ENCODE measurements at places on chromosomes 7 and 10.

DNA sequence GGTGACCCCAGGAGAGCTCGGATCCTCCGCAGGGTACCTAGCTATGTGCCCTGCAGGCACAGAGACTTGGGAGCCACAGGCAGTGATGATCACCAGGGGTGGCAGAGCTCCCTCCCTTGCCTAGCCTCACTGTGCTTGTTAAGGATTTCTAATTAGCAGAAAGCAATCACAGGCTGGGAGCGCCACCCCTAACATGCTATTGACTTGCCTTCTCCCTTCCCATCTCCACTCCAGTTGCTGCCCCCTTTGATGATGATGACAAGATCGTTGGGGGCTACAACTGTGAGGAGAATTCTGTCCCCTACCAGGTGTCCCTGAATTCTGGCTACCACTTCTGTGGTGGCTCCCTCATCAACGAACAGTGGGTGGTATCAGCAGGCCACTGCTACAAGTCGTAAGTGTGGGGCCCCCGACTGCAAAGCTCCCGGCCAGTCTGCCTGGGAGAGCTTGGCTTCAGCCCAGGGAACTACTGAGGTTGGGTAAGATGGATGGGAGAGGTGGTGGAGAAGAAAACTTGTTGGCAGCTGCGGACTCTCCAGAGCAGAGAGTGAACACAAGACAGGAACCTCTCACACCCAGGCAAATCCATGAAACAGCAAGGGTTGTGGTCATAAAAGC is 1.2 kb downstream of the PRSS1 start:
- no peak for DNase-seq

DNA sequence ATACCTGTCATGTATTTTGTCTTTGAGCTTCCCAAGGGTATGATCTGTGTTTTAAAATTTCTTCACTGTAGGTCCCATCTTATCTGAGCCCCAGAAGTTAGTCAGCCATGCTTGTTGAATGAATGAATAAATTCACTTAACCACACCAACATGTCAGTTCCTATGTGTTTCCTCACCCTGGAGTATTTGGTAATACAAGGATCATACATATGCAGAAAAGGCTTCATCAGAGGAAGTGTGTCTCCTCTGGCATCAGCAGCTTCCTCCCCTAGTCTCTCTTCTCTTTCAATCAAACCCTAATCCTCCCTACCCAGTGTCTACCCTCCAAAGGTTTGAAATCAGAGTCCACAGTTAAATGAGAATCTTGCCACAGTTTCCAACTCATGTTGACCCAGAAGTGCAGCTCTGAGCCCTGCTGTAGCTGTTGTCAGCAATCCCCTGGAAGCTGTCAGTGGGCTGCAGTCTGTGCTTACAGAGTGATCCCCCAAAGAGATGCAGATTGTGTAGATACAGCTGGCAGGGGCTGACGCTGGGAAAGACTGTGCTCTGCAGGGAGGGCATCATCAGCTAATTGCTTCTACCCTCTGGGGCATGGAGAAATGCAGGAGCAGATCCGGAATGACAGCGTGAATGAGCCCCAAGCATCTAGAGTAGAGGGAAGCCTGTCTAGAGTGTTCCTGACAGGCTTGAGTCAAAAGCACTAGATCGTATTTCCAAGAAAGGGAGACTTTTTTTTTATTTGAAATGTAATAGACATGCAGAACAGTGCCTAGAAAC is 105.0 kb upstream of the WDR11 start:
- peak; percentile 37 for DNase-seq

DNA sequence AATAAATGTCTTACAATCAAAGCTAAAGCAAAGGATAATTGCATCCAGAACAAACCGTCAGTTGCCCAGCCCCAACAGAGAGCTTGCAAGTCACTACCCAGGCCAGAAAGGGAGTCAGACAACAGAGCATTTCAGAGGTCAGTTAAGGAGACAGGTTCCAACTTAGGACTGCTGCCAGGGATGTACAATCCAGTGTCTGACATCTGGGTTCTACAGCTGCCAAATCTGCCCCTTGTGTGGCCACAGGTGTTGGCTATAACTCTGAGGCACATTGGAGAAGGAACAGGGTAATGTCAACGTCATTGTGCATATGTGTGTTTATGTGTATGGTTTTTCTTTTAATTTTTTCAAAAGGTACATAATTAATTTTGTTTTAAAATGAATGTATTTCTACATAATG is 85.2 kb upstream of the GLCCI1 start:
- no peak for DNase-seq

GRCh38 chr7:52735656-52736055 is 299.8 kb upstream of the POM121L12 start:
- no peak for DNase-seq

DNA sequence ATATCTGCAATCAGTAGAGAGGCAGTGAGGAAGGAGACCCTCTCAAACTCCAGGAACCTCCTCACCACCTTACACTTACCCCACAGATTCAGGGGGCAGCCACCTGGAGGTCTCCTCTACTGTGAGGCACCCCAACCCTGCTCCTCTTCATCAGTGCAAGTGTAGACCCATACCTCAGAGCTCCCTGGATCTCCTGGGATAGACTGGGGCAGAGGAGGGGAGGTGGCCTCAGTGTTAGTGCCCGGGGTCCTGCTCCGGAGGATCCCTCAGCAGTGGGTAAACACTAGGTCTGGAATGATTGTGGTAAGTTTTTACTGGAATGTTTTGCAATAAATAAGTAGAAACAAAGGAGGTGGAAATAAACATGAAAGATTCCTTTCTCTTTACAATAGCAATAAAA is 31.1 kb downstream of the ANTXRL start:
- no peak for DNase-seq

- DNase-seq, result no peak
Observed at GRCh38 chr10:28587970-28588290, 55.0 kb downstream of the WAC start.

- peak; percentile 90 for DNase-seq
Observed at GRCh38 chr10:26486990-26487850, 49.1 kb downstream of the APBB1IP start.

DNA sequence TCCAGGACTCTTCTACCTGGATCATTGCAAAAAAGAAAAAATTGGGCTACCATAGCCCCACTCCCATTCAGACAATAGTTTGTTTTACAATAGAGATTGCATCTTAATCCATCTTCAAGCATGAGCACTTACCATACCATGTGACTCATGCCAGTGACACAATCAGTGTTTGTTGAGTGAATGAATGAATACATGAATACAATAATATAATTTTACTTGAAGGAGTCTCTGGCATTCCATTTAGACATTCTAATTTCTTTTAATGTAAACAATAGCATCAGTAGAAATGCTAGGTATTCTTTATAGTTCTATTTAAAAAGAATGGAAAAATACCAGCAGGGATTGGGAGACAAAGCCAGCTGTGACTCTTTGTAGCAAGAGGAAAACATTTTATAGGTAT is 141.6 kb upstream of the AKR1E2 start:
- no peak for DNase-seq

DNA sequence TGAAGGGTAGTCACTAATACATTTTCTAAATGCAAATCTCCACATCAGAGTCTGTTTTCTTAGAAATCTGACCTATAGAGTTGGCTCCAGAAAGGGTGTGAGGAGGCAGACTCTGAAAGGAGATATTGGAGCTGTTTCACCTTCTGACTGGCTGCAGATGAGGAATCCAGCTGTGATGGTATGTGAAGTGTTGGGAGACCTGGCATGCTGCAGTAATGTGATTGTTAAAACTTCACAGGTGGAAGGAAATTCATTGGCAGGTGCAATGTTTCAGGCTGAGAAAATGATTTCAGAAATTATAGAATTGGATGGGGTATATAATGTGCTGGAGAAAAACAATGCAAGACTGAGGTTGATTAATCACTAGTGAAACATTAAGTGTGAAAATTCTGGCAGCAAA is 1134.0 kb upstream of the LRRN3 start:
- DNase-seq, result no peak

- no peak for DNase-seq
Observed at GRCh38 chr7:140744005-140744404, 47.5 kb downstream of the NDUFB2 start.

- no peak for DNase-seq
Observed at GRCh38 chr7:22386206-22386858, 29.4 kb upstream of the RAPGEF5 start.

DNA sequence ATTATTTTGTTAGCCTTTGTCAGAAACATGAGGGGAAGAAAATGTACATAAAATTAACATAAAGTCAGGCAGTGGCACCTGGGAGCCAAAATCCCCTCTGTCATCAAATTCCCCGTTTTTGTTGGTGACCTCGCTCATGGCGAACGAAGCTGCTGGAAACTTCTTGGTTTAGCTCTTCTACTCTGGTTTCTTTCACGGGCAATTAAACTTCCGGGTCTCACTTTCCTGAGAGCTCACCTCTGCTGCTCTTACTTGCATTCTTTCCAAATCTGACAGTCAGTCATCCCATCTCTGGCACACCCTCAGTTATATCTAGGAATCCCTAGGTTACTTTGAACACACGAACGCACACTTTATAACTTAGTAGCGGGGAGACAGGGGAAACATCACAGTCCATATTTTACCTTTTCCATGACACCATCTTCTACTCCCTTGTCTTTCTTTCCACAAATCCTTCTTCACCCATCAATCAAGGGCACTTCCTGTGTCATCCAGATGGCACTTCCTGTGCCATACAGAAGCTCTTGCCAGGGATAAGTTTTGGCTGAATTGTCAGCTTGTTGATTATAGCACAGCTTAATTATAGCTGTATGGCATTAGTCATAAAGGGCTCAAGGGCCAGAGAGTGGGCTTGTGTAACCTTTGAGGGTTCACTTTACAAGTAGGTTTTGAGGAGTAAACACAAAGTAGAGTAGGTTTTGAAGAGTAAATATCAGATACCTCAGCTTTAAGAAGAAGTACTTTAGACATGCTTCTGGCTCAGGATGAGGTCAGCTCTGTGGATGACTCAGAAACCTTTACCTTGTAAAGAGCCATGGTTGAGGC is 105.1 kb downstream of the GATA3 start:
- DNase-seq, result no peak

- DNase-seq, result no peak
Observed at GRCh38 chr10:91381257-91381891, 28.8 kb upstream of the HECTD2 start.

DNA sequence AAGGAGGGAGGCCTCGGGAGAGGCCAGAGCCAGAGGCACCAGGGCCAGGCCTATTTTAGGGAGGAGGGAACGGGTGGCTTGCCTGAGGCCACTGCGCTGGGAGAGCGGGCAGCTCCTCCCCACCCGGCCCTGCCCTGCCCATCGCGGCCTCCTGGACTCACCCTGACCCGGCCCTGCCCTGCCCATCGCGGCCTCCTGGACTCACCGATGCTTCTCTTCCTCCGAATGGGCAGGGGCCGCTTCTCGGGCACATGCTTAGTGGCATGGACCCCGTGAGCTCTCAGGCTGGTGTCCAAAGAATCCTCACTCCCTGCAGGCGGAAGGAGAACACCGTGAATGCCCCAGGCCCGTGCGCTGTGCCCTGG is 7.5 kb downstream of the PDGFA start:
- no peak for DNase-seq

- no peak for DNase-seq
Observed at GRCh38 chr7:100946766-100947365, 2.5 kb upstream of the MUC3A start.

Data from activated CD4-positive, alpha-beta T cell treated with anti-CD3 and anti-CD28 coated beads, Interleukin-2, amount 10 ng/mL, durations not matched to agents 24 days and 14 days (primary cell).